GM23338 (cell line): ENCODE measurements at places on chromosomes 7 and 10. TPM values are rescaled to one million over a fixed set of nuclear protein-coding genes. Genes with fewer than 3 reads are reported as not detected.

- DNase-seq = peak; percentile 80
Measured at GRCh38 chr10:102615361-102615760, 28.9 kb upstream of the TRIM8 start.

DNA sequence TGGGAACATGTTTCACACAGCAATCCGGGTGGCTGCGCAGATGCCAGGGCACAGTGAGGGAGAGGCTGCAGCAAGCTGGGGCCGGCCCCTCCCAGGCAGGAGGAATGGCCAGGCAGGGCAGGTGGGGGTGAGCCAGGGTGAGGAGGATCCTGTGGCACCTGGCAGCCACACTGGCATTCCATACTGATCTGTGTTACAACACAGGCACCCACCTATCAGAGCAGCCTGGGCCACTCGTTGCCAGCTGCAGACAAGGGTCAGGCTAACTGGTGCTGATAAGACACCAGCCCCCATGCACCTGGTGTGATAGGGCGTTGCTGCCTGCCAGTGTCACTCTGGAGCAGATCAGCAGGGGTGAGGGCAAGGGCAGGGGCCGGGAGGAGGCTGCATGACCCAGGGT, 16.6 kb upstream of the RET start:
- no peak for DNase-seq

DNA sequence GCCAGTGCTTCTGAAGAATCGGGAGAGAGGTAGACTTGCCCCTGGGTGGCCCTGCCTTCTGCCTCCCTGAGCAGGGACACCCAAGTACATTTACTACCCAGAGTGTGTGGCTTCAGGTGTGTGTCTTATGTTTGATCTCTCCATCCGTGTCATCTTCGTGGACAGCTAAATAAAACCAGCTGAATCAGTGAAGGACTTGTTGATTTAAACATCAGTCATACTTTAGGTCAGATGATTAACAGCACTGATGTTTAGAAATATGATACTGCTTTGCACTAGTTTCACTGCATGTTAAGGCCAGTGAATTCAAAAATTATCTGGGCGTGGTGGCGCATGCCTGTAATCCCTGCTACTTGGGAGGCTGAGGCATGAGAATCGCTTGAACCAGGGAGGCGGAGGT, 4.0 kb downstream of the MTG1 start:
- DNase-seq = no peak

DNA sequence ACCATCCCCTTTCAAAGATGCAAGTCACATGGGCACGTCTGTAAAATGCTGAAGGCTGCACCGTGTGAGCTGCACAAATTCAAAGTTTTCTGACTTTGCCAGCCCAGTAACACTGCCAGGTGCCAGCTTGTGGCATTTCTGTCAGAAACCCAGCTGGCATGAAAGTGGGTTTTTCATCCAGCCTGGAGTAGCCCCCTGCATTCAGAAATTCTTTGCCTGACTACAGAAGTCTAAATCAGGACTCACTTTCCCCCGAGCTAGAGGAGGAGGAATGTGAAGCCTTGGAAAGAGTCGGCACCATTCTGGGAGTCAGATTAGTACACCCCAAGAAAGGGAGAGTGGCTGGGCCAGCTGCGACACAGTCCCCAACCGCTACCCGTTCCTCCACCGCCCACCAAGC, 56.7 kb upstream of the EN2 start:
- DNase-seq = no peak

DNA sequence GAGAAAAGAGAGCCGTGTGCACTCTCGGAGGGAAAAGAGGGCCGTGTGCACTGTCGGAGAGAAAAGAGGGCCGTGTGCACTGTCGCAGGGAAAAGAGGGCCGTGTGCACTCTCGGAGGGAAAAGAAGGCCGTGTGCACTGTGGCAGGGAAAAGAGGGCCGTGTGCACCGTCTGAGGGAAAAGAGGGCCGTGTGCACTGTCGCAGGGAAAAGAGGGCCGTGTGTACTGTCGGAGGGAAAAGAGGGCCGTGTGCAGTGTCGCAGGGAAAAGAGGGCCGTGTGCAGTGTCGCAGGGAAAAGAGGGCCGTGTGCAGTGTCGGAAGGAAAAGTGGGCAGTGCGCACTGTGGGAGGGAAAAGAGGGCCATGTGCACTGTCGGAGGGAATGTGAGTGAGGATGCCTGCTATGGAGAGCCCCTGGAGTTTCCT, 188.7 kb downstream of the DNAJB6 start:
- no peak for DNase-seq

DNA sequence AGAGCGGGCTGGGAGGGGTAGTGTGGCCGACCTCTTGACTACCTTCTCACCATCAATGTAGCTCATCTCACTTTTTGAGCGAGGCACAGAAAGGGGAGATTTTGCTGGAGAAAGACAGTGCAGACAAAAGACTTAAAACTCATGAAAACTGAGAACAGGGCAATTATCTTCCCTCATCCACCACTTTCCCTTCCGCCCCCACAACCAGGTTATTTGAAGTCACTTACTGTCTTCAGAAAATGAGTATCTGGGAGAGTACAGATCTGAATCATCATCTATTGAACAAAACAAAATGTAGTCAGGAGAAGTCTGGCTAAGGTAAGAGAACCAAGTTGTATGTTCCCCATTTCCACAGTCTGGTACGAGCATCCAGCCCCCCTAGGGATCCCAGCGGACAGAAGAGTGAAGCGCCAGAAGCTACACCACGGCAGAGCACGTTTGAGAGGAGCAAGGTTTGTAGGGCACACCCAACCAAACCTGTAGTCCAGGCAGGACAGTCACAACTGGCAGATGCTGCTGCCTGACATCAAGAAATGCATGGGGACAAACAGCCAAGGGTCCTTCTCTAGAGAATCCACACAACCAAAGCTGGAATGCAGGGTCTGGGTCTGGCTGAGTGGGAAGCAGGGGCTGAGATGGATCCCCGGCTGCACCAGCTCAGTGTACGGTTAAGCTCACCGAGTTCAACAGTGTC, 93.4 kb upstream of the PDLIM1 start:
- no peak for DNase-seq

DNA sequence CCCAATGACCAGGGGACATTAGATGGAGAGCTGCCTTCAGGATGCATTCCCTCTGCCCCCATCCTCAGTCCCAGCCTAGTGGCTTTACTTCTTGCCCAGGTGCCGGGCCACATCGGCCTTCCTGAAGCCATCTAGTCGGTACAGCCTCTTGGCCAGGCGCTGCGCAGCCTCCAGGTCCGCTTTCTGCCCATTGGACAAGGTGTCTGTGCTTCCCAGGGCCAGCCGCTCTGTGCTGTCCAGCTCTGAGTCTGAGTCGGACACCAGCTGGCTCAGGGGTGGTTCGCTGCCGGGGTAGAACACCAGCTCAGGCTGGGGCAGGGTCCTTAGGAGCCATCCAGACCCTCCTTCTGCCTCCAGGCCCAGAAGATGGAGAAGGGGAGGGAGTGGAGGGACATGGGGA, 6.3 kb downstream of the PSD start:
- DNase-seq = no peak

GRCh38 chr7:66353547-66353946, 148.4 kb downstream of the TPST1 start:
- no peak for DNase-seq

DNA sequence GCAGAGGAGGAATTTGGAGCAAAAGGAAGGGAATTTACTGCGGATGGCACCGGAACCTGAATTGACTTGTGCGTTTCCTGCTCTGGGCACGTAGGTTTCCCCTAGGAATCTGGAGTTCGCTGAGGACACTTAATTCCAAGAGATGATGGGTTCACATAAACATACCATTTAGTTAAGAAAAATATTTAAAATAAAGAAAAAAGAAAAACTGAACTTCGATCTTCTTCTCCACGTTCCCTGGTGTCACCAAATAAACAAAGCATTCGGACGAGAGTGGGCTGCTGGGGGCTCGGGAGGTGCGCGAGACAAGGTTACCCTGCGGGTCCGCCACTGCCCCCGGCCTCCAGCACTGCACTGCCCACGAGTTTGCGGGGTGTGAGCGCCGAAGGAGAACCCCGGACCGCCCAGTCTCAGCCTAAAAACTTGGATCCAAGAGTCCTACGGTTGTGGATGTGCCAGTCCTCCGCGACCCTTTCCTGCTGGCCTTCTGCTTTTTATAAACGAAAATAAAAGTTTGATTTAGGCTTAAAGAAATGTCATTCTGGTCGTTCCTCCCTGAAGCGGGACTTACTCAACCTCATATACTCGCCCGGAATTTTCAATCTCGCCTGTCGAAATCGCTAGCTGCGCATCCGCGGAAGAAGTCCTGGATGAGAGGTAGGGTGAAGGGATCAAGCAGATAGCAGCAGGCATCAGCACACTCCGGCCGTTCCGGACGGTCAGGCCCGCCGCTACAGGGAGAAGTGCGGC, 30.3 kb downstream of the SKIDA1 start:
- DNase-seq = no peak

DNA sequence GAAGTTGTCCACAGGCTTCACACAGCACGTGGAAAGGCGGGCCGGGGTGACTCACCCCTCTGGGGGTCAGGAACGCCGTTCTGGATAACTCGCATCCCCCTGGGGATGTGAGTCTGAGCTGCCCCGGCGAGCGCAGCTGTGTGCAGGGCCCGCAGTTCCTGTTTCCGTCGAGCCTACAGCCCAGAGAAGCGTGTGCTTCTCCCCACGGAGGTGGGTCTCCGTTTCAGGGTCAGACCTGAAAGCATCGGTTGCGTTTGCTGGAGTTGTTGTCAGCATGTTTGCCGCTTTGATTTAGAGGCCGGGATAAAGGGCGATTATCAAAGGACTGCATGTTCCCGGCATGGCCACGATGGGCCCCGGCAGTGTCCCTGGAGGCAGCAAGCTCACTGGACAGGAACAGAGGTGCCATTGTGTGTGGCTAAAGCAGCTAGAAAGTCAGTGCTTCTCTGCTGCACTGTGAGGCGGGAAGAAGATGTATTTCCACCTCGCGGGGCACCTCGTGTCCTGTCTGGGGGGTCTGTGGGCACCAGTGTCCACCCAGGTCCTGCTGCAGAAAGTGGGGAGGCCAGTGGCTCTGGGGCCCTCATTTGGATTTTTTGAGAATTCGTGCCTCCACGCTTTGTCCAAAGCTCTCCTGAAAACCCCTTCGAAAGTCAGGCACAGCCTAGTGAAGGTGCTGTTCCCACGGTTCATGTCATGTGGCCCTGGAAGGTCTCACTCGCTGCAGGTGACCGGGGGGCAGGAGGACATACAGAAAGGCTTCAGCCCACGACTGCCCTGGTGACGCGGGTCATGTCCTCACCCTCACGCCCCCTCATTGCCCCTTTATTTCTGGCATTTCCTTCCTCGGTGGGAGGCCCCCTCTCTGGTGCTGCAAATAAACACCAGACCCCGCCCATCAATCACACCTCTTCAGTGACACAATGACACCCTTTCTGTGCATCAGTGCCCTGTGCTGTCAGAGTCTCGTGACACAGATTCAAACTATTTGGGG, 27.4 kb upstream of the GDI2 start:
- no peak for DNase-seq

DNA sequence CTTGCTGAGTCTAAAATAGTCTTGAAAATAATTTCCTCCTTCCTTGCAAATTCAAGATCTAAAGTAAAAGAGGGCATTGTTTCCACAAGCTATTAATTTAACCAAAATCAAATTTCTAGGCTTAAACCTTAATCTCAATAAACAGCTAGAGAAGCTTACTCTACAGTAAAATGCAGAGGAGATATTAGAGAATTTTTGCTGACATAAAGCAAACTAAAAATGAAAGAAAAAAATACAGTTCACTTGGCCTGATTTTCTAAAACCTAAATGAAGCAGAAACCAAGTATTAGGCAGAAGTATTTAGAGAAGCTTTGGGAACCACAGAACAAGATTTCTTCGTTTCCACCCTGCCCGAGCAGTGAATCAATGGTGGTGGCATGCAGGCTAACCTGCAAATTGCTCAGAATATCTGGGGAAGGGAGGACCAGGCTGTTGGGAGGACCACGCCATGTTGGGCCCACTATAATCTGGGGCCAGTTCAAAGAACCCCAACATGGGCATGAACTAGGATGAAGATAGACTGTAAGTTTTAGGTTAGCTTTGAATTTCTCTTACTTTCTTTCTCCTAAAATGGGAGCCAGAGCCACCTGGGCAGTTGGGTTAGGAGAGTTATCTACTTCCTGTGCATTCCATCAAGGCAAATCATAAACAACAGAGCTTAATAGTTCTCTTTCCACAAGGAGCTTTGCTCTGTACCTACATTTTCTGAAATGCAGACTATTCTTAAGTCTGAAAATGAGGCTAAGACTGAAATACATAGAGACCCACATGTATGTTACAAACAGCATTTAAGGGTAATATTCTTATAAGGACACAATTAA, 4.1 kb downstream of the LAMB1 start:
- no peak for DNase-seq

- no peak for DNase-seq
Measured at GRCh38 chr10:43931308-43931930, 282.7 kb upstream of the ZNF32 start.

GRCh38 chr7:66202441-66202840, 2.7 kb upstream of the TPST1 start:
- no peak for DNase-seq

DNA sequence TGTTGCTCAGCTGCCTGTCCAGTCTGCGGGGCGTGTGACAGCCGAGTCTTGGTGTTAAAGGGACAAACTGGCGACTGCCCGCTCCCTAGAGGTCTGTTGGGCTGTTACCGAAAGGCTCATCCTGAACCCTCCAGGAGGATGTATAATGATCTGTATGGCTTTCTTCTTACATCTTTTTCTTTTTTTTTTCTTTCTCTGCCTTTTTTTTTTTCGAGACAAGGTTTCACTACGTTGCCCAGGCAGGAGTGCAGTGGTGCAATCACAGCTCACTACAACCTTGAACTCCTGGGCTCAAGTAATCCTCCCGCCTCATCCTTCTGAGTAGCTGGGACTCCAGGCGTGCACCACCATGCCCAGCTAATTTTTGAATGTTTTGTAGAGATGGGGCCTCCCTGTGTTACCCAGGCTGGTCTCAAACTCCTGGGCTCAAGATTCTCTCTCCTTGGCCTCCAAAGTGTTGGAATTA, 857 bp downstream of the INTS15 start:
- peak; percentile 63 for DNase-seq

GRCh38 chr7:73738220-73738611, 386 bp downstream of the ABHD11 start:
- peak; percentile 78 for DNase-seq

FAM171A1 gene
- 26.1 and 32.2 TPM in 2 replicates for total RNA-seq

BCL7B gene
- 12.0 and 17.0 TPM in 2 replicates for total RNA-seq

GPRIN2 gene
- 24.4 and 28.5 TPM in 2 replicates for total RNA-seq

CUTC gene
- 20.2 and 25.8 TPM in 2 replicates for total RNA-seq

ADRB1 gene
- total RNA-seq = 0.24 and 0.39 TPM in 2 replicates

GGCT gene
- 104 and 113 TPM in 2 replicates for total RNA-seq

ACTR3C gene
- 1.5 and 5.8 TPM in 2 replicates for total RNA-seq

CREB5 gene
- 1.7 and 2.4 TPM in 2 replicates for total RNA-seq
